ENCODE measurements at places on chromosomes 2 and 18.

GRCh38 chr2:149218497-149218896, 111.9 kb upstream of the LYPD6 start:
- no peak for ATAC-seq

DNA sequence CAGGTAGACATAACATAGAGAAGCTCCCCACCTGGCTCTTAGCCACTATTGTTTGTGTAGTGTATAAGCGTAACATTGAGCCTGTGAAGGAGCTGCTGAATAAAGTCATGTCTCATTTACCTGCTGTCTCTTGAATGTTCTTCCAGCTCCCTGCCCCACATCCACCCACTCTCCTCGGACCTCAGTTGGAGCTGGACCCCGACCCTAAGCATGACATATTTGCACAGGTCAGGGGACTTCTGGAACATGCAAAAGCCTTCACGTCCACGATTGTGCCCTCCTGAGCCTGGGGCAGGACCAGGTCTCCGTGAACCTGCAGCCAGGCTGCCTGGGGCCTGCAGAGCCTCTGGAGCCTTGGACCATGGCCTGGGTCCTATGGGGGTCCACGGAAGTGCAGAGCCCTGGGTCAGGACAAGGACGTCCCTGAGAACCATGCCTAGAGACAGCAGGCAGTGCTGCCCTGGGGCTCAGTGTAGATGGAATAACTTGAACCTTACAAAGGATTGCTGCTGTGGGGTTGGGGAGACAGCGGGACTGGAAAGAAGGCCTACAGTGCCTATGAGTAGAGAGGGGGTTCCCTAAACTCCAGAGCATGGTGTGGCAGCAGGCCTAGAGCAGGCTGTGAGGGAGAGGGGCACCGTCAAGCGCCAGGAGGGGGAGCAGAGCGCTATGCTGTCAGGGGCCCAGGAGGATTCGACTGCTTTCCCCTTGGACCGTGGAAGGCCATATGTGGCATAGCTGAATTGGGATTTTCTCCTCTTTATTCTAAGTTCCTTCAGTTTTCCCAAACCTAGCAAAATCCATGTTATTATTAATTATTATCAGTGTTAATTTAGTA, 99.9 kb upstream of the ZNF236 start:
- no peak for ATAC-seq

DNA sequence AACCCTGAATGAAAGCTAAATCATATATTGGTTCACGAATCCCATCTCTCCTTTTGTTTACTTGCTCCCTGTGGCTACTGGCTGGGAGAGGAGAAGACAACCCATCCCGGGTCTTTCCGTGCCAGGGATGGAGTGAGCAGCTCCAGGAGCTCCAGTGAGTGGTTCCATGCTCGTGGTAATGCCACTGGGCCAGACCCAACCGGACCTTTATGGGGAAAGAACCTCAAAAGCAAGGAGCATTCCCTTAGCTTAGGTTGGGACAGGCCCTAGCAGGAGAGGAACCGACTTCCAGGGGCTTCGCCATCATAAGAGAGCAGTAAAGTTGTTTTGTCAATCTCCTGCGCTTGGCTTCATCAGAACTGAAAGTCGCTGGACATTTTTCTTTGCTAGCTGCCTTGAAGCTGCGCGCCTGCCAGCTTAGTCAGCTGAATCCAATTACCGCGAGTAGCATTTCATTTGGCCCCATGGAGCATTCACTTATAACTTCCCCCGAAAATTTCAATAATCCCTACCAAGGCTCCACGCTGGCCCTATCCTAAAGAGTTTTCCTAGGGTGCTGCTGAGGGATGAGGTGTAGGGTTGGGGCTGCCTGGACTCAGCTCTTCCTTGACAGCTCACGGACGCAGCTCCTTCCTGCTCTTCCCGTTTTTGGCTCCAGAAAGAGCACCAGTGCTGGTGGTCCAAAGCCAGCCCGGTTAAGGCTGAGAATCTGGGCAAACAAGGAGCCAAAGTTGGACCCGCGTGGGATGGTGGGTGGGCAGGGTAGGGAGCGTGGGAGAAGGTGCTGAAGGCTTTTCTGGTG, 4.9 kb downstream of the HOXD3 start:
- no peak for ATAC-seq

DNA sequence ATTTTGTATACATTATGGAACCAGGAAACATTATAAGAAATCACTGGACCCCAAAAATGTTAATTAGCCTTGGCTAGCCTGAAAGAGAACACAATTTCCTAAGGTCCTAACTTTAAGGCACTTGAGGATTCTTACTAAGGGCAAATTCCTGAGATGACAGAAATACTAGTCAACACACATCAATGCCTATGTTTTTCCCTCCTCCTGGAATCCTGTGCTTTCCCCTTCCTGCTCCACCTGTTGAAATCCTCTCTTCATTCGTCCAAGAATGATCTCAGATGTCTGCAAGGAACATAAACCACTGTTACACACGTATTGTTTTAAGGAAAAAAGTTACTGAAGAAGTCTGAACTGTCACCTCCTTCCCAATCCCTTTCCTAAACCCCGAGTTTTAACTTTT, 21.2 kb upstream of the DARS1 start:
- ATAC-seq: no peak

GRCh38 chr2:113060396-113060795, 1.4 kb downstream of the IL36RN start:
- ATAC-seq: no peak

GRCh38 chr2:70243806-70244584, 4.4 kb downstream of the TIA1 start:
- no peak for ATAC-seq

DNA sequence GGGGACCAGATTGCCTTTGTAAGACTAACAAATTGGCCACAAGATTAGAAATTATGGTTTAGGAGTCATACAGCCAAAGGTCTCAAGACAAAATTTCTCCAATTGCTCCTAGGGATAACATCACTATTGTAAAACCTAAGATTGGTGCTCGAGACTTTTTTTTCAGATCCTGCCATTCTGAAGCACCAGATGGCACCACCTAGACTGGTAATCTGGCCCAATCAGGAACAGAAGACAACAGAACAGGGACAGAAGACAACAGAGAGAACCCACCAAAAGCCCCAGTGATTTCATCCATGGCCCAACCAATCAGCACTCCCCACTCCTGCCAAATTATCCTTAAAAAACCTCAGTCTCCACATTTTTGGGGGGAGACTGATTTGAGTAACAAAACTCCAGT, 66.8 kb downstream of the LINC00305 start:
- ATAC-seq: no peak

GRCh38 chr2:51667679-51668078, 635.7 kb upstream of the NRXN1 start:
- ATAC-seq: no peak

DNA sequence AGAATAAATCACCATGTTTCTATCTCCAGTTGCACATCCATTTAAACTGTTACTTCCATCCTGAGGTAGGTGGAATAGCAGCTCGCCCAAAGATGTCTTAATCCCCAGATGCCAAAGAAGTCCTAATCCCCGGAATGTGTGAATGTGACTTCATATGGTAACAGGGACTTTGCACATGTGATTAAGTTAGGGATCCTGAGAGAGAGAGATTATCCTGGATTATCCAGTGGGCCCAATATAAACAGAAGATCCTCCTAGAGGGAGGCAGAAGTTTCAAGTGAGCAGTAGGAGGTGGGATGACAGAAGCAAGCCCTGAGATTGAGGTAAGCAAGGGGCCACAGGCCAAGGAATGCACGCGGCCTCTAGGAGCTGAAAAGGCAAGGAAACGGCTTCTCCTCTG, 19.8 kb downstream of the CREG2 start:
- no peak for ATAC-seq

GRCh38 chr2:186907897-186908296, 58.9 kb upstream of the ZSWIM2 start:
- ATAC-seq: no peak

DNA sequence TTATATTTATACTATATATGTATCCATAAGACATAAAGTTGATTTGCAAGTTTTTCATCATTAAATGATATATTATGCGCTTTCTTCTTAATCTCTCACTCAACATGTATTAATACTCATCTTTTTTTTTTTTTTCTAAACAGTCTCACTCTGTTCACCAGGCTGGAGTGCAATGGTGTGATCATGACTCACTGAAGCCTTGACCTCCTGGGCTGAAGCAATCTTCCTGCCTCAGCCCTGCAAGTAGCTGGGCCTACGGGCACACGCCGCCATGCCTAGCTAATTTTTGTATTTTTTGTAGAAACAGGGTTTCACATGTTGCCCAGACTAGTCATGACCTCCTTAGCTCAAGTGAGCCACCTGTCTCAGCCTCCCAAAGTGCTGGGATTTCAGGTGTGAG, 51.4 kb upstream of the MAP4K3 start:
- ATAC-seq: peak; percentile 22

- peak; percentile 90 for ATAC-seq
Measured at GRCh38 chr2:237181844-237182243, 96.2 kb downstream of the COPS8 start.

GRCh38 chr2:54015798-54016699, 45.3 kb upstream of the PSME4 start:
- peak; percentile 26 for ATAC-seq

- ATAC-seq: no peak
Measured at GRCh38 chr2:7169593-7169992, 252.4 kb downstream of the RNF144A start.

DNA sequence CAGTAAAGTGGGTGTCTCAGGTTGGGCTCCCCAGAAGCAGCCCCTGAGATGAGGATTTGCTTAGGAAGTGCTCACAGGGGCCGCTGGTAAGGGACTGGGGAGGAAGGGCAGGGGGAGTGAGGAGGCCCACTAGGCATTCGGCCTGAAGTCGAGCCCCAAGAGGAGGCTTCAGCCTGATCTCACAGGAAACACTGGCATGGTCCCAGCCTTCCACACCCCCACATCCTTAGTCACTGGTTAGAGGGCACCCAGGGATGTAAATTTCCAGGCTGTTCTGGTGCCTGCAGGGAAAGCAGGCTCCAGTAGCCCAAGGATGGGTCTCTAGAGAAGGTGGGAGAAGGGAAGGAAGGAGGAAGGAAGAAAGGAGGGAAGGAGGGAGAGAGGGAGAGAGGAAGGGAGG, 22.4 kb upstream of the KCNK3 start:
- ATAC-seq: no peak

GRCh38 chr2:18518116-18519111, 42.0 kb downstream of the RDH14 start:
- peak; percentile 56 for ATAC-seq

GRCh38 chr2:13014783-13015182, 298.0 kb downstream of the TRIB2 start:
- ATAC-seq: no peak

GRCh38 chr2:28627722-28628480, 123.7 kb upstream of the PPP1CB start:
- ATAC-seq: peak; percentile 76

DNA sequence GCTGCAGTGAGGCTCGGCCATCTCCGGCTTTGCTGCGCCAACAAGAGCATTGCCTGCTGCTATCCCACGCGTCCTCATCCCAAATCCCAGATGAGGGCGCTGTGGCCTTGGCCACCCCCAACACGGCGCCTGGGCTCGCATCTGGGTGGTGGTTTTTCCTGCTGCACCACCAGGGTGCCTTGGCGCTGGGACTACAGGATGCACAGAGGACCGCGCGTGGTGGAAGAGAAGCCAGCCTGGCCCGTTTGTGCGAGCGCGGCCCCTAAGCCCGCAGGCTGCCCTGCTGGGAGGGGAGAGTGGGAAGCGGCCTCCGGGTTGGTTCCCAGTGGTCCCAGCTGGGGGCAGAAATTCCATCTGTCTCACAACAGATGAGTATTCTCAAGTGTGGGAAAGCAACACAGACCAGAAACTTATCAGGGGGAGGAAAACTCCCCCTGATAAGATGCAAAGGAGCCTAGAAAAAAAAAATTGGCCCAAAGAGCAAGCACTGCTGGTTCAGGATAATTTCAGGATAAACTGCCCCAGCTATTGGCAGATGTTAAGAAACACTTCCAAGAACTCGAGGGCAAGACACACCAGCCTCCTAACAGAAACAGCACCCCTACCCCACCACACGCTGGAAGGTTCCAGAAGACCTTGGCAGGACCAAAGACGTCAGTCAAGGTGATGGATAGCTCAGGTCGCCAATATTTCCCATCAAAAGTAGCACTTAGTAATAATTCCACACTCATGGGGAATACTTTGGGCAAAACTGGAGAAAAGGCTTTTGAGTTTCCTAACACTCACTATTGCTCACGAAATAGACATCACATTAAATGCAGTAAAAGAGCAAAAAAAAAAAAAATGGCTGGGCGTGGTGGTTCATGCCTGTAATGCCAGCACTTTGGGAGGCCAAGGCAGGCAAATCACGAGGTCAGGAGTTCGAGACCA, 152.1 kb downstream of the PXDN start:
- peak; percentile 13 for ATAC-seq

- ATAC-seq: no peak
Measured at GRCh38 chr18:79203017-79203605, 133.9 kb downstream of the ATP9B start.

GRCh38 chr18:25057491-25058050, 294.4 kb downstream of the ZNF521 start:
- ATAC-seq: no peak

GRCh38 chr2:196176142-196176738, 4.9 kb upstream of the STK17B start:
- no peak for ATAC-seq

DNA sequence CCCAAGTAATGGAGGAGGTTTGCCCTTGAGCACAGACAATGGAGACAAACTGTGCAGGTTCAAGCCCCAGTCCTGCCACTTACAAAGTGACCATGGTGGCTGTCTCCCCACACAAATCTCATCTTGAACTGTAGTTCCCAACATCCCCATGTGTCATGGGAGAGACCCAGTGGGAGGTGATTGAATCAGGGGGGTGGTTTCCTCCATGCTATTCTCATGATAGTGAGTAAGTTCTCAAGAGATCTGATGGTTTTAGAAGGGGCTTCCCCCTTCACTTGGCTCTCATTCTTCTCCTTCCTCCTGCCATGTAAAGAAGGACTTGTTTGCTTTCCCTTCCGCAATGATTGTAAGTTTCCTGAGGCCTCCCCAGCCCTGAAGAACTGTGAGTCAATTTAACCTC, 225.4 kb downstream of the TXNL1 start:
- no peak for ATAC-seq

- no peak for ATAC-seq
Measured at GRCh38 chr2:28929581-28929980, 35.1 kb downstream of the WDR43 start.
